ENCODE measurements at places on chromosomes 3 and 15.

DNA sequence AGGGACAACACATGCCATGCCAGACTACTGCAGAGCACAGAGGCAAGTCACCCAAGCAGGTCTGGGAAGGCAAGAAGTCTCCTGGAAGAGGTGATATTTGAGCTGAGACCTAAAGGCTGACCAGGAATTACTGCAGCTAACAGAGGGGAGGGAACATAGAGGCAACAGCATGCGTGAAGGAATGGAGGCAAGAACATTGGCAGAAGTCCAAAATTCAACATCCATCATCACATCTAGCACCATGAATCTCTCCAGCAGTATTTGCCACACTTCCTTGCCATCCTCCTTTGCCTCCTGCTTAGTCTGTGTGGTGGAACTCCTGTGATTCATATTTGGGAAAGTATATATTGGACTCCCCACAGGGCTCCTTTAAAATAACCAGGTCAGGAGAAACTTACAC is 870 bp upstream of the TSEN2 start:
- no peak for DNase-seq

DNA sequence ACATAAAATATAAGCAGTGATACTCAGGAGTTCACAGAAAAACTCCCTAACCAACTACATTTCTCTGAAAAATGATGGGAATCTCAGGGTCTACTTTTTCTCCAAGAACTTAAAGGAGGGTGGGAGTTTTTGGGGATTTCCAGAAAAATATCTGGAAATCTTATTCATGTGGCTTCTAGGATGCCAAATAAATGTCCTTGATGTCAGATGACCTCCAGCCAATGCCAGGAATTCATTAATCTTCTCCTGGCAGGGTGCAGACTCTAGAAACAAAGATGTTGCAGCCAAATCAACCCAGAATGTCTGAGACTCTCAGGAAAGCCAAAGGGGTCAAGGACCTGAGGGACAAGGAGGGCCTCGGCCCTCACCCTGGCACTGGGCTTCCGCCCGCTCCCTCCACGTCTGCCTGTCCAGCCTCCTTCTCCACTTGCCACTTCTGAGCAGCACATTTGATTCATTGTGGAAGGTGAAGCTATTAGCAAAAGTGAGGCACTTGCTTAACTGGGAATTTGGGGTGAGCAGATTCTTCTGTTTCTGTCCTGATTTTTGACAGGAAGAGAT is 61.9 kb upstream of the HEG1 start:
- DNase-seq: no peak

DNA sequence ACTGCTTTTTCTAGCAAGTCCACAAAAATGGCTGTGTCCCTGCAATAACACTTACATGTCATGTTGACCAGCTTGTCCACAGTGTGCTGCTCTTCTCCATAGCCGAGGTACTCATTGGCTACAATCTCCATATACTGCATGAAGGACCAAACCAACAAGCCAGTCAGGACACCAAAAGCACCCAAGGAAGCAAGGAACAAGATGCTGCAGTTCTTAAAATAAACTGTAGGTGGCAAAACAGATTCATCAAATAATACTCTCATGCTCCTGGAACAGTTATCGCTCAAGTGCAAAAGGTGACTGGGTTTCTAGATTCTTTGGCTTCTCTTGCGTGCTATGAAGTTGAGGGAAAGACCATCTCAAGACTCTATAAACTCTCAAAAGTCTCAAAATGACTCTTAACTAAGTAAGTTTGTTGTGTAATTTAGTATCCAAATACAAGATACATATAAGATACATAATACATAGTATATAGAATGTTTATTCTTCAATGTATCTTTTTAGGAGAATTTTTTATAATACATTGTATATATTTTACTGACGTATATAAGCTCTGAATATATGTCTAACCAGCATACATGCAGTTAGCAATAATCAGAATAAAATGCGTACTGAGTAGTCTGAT is 57.0 kb downstream of the NEK10 start:
- no peak for DNase-seq

GRCh38 chr15:40787991-40788390 is 18.2 kb downstream of the C15orf62 start:
- no peak for DNase-seq

DNA sequence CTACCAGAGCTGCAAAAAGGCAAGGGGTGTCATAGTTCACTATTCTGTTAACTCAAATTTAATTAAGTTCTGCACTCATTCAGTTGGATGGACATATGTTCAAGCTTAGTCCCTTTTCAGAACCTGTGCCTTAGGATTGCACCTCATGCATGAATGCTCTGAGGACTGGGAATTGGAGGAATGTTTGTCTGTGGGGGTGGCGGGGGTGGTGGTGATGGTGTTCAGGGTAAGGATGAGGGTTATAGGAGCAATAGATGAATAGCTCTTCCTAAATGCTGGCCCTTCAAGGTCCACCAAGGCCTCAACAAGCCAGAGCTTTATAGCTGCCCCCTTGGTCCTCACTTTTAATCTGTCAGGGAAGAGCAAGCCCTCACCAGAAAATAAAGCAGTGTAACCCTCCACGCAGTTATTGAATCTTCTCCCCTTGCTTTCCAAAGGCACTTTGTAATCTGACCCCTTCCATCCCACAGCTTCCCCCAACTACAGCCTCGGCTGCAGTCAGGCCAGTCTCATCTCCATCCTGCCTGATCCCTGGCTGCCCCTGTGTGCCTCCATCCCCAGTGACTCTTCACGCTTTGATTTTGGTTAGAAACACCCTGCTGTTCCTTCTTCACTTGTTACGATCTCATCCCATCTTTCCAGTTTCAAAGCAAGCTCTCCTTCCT is 221.6 kb upstream of the LMCD1 start:
- no peak for DNase-seq

DNA sequence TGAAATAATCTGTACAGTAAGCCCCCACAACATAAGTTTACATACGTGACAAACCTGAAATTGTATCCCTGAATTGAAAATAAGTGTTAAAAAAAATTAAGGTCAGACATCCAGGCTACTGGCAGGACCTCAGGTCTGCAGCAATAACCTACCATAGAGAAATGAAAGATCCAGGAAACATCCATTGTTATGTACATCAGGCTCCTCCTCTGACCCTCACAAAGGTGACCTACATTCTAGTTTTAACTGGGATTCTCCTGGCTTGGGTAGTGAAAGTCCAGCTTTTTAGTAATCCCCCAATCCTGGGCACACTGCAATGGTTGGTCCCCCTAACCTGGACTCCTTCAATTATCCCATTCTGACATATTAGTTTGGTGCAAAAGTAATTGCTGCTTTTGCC is 749.6 kb upstream of the LMCD1 start:
- DNase-seq: no peak

DNA sequence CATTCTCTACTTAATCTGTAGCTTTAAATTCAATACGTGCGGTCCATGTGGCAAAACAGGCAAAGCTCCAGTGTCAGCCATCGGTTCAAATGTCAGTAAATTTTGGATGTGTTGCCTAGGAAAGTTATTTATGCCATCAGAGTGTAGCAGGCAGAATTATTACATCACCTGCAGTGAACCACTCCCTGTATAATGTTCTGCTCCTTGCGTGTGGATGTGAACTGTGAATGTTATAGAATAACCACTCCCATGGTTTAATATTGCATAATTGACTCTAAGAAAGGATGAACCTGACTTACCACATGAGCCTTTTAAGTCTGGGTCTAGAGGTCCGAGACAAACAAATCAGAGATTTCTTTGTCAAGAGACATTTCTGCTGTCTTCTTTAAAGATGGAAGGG is 145.5 kb downstream of the GOLIM4 start:
- no peak for DNase-seq

DNA sequence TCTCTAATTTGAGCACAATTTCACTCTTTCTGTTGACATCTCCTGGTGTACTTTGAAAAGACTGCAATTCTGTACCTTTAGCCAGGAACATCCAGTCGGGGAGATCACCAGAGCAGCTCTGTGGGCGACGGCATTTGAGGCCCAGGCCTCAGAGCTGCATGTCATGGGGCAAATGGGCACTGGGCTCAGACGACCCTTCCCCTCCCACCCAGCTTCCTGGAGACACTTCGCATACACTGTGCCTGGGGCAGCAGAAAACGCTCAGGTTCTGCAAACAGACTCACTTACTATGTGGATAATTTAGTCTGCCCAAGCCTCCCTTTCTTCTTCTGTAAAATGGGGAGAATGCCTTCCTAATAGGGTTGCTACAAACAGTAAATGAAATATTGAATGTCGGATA is 96.9 kb downstream of the HMG20A start:
- no peak for DNase-seq

DNA sequence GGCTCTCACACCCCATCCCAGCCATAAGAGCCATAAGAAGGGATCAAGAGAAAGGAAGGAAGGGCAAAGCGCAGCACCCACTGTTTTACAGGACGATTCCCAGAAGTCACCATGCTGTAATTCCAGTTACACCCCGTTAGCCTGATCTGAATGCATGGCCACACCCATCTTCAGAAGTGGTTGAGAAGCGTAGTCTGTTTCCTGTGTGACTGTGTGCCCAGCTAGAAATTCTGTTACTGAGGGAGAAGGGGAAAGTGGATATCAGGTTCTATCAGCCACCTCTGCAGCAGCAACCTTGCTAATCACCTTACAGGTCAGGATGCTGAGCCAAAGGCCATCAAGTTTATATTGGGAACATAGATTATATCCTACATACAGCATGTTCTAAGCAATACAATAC is 260.0 kb downstream of the ABHD5 start:
- no peak for DNase-seq

DNA sequence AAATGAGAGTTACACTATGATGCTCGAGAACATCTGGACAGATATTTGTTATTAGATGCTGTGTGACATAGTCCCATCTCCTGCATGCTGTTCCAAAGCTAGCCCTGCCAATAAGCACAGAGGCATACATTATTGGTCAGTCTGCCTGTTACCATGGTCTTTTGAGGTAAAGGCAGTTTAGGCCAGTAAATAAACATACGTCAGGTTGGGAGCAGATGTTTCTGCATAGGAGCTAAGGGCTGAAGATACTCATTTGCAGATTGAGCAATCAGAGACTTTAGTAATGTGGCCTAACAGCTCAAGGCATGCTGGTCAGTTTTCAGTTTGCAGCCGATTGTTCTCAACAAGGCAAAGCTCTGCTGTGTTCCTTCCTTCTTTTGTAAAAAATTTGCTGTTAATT is 192.9 kb downstream of the ADAMTSL3 start:
- DNase-seq: no peak

DNA sequence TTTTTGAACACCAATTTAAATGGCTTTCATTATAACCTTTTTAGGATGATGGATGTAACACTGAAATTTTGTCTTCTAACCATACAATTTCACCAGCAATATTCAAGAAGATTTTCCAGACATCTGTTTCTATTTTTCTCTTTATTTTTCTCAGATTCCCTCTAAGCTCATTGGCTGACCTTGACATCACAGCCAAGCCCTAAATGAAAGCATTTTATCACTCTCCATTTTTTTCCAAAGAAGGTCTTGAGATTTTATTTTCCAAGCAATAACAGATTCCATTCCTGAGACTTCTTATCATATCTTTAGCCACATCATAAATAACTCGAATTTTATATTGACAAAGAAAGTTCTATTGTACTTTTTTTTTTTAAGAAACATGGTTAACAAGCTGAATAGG is 392.6 kb upstream of the THBS1 start:
- no peak for DNase-seq

DNA sequence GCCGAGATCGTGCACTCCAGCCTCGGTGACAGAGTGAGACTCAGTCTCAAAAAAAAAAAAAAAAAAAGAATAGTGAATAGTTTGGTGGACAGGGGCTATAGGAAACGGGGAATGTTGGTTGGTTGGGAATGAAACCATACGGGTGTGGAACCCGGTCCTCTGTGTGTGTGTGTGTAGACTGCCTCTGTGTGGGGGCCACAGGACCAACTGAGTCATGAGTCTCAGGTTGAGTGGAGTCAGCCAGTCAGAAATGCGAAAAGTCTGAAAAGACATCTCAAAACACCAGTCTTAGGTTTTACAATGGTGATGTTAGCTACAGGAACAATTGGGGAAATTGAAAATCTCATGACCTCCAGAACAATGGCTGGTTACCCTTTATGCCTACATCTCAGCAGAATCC is 44.5 kb downstream of the ZDHHC19 start:
- DNase-seq: no peak

GRCh38 chr3:148178503-148178902 is 519.2 kb upstream of the AGTR1 start:
- DNase-seq: no peak

GRCh38 chr3:23308986-23309625 is 106.0 kb downstream of the UBE2E2 start:
- no peak for DNase-seq

DNA sequence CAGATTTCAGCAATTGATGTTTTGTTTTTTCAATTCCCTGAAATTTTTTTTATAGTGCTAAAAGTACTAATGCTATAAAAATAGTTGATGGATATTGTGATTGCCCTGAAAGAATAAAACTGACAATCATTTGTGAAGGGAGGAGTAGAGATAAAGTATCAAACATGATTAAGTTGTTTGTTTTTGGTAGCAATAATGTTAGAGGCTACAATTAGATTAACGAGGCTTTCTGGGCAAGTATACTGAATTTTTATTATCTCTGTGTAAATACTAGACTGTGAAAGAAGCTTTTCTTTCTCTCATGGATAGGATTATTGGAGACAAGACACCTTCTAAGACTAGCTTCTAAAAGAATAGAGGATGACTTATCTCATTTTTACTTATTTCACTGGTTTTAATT is 15.6 kb downstream of the NR1D2 start:
- DNase-seq: no peak

- DNase-seq: no peak
Measured at GRCh38 chr15:64461721-64462162, 1.4 kb downstream of the ZNF609 start.

DNA sequence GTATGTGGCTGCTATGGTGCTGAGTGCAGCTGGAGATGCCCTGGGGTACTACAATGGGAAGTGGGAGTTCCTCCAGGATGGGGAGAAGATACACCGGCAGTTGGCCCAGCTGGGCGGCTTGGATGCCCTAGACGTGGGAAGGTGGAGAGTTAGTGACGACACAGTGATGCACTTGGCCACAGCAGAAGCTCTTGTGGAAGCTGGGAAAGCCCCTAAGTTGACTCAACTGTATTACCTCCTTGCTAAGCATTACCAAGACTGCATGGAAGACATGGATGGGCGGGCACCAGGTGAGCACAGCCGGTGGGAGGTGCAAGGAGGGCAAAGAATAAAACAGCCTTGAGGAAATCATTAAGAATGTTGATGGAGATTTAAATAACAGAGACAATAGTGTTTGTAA is 2.9 kb downstream of the ADPRH start:
- no peak for DNase-seq

DNA sequence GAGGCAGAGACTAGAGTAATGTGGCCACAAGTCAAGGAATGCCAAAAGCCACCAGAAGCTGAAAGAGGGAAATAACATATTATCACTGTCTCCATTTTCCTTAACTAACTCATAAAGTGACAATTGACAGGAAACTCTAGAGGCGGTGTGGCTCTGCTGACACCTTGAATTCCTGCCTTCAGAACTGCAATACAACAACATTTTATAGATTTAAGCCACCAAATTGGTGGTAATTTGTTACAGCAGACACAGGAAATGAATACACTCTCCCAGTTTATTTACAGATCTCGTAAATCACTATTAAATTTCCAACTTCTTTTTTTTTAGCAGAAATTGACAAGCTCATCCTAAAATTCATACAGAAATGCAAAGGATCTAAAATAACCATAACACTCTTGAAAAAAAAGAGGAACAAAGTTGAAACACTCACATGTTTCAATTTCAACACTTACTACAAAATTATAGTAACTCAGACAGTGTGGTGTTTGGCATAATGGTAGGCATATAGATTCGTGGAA is 449.9 kb downstream of the OTOL1 start:
- DNase-seq: no peak

Measured in left lobe of liver (tissue), 2 donors.